Activated naive CD8-positive, alpha-beta T cell treated with anti-CD3 and anti-CD28 coated beads, Interleukin-2, amount 10 ng/mL, durations not matched to agents 7 days and 5 days (primary cell): ENCODE measurements at places on chromosomes 4 and X. TPM values are rescaled to one million over a fixed set of nuclear protein-coding genes. Genes with fewer than 3 reads are reported as not detected.

DNA sequence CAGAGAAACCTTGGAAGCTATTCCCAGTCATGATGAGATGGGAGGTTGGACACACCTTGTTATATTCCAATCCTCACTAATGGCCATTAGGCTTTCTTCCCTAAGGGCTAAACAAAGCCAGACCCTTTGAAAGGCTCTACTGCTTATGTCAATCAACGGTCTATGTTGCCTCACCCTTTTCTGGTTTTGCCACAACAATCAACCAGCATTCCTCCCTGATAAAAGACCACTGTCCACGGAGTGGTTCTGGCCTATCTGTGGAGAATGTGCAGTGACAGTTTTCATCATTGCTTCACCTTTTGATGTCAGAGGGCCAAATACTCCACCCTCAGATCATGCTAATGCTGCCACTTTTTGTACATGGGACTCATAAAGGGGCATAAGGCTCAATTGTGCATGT, 913.4 kb downstream of the RPA4 start:
- DNase-seq, result no peak

- no peak for DNase-seq
Observed at GRCh38 chr4:78627966-78628678, 76.6 kb downstream of the ANXA3 start.

- DNase-seq, result no peak
Observed at GRCh38 chrX:15245896-15246295, 24.0 kb downstream of the ASB9 start.

DNA sequence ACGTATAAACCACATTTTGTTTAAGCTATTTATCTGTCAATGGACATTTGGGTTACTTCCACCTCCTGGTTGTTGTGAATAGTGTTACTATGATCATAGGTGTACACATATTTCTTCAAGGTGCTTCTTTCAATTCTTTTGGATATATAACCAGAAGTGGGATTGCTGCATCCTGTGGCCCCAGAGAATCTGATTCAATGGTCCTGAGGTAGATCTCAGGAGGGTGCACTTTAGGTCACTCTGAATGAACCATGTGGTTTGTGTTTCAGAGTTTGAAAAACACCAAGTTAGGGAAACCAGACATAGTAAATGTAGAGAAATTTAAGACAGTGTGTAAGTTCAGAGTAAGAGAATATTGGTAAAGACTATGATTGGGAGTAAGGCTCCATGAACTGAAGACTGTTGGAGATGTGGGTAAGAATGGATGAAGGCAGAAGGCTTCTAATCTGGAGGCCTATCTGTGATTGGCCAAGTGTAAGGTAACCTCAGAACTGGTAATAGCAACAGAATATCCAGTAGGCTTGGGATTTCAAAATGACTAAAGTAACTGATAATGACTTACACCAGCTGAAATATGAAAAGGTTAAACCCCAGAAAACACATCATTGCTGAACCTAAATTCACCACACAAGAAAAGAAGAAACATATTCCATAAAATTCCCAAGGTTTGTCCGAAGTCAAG, 236.9 kb downstream of the CAMK2D start:
- no peak for DNase-seq

Gene WAS
- total RNA-seq, result 142 TPM

Gene P2RY4
- not detected for total RNA-seq

Gene RAB33A
- 30.7 TPM for total RNA-seq

GRCh38 chrX:39974270-39974669, 123.5 kb downstream of the BCOR start:
- DNase-seq, result no peak

Gene GABRA4
- not detected for total RNA-seq

DNA sequence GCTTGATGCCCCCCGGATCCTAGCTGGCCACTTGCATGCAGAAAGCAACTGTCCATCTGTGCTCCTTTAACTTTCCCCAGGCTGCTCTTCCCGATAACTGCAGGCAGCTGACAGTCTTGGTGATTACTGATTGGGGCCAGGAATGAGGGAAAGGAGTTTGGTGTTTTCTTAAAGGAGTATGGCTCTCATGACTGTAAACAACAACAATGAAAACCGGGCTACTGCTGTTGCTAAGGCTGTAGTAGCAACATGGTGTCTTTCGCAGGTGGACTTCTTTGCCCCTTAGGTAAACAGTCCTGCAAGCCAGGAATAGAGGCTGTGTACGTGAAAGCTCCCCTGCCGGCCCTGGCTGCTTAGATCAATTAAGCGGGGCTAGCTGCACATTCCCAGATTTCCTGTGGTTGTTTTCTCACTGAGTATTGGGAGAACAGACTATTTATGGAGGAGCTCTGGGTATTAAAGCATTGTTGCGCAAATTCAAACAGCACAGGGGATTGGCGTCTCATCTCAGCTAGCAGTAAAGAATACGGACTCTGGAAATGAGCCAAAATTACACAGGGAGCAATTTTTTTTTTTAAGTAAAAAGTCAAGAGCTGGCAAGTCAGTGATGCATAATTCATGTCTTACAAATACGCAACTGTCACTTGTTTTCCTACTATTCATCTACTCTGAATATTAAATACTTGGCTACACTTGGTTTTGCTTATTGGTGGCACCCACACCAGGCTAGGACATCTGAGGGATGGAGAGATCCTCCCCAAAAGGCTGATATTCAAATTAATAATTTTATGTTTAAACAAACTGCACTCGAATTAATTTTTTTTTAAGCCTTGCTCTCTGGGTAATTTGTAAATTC, 61.6 kb upstream of the NAP1L5 start:
- DNase-seq, result no peak

Gene DKK2
- not detected for total RNA-seq

Gene CRMP1
- total RNA-seq, result not detected

Gene ADH4
- total RNA-seq, result not detected

DNA sequence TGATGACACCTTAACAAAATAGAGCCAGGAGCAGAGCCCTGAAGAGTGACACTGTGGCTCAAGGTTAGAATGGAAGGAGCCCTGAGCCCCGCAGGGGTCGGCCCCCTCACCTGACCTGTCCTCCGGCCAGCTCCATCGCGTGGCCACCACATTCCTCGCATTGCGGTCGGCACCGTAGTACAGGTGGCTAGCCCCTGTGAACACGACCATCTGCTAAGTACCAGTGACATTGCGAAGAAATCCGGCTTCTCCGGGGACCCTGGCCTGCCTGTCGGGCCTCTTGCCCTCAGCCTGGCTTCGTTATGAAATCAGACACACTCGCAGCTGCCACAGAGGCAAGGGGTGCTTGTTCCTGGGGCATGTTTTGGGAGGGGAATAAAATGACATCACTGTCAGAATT, 179.0 kb downstream of the AFAP1 start:
- DNase-seq, result no peak

Gene BEND2
- total RNA-seq, result not detected

Gene XAGE1A
- total RNA-seq, result not detected

DNA sequence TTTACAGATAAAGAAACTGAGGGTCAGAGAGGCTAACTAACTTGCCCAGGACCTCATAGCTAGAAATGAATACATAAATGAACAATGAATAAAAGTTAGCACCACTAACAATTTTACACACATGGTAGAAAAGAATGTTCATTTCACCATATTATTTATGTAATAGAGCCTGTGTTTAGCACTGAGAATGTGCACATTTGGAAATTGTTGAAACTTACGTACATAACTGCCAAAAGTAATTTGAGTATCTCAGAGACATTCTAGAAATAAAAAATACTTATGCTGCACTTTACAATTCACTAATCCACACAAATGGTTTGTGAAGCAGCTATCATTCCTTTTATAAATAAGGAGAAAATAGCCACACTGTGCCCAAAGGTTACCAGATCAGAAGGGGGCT, 9.9 kb downstream of the CASK start:
- no peak for DNase-seq

DNA sequence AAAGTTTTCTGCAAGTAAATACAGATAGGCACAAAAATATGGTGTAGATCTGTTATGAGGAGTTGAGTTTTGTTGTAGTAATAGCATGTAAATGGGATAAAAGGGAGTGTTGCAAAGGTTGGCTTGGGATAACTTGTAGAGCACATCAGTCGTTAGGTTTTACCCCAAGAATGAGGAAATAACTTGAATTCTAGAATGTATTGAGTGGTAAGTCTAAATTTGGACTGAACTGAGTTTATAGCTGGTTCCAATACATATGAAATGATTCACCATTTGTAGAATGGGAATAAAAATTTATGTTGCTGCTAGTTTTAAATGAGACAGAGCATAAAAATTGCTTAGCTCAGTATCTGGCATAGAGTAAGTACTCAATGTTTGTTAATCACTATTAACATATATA, 719.2 kb downstream of the FSTL5 start:
- DNase-seq, result no peak

- no peak for DNase-seq
Observed at GRCh38 chr4:151100531-151100930, 1.1 kb downstream of the RPS3A start.

GRCh38 chr4:188154668-188155405, 15.6 kb downstream of the TRIML1 start:
- DNase-seq, result no peak

GRCh38 chr4:41360214-41360920, 103.6 kb downstream of the UCHL1 start:
- DNase-seq, result peak; percentile 24

Gene PDGFRA
- not detected for total RNA-seq

GRCh38 chrX:106802388-106803275, at the start of gene TBC1D8B:
TBC1D8B (plus strand) TSS chrX:106802673; CDS start chrX:106802854, 181 bp downstream.
- DNase-seq, result peak; percentile 24

DNA sequence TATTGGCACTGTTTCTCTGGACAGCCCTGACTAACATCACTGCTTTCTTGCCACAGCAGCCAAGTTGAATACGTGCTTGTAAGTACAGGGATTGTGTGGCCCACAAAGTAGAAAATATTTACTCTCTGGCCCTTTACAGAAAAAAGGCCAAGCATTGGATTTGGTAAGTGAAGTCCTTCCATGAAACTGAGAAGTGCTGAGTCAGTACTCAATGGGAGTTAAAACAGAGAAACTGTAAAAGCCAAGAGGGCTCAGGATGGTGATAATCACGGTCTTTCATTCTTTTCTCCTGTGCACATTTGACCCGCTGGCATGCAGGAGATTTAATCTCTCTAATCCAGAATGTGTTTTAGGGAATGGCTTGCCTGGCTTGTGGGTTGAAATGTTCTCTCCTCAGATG, 46.1 kb downstream of the TBL1X start:
- no peak for DNase-seq

- DNase-seq, result no peak
Observed at GRCh38 chr4:56215901-56216300, 171.4 kb downstream of the AASDH start.

GRCh38 chr4:35166466-35166865, 1077.8 kb downstream of the ARAP2 start:
- no peak for DNase-seq

Gene CRLF2
- total RNA-seq, result 1.5 TPM

Gene HDAC8
- total RNA-seq, result 25.2 TPM

GRCh38 chr4:73528171-73528570, 46.6 kb downstream of the AFM start:
- DNase-seq, result no peak

DNA sequence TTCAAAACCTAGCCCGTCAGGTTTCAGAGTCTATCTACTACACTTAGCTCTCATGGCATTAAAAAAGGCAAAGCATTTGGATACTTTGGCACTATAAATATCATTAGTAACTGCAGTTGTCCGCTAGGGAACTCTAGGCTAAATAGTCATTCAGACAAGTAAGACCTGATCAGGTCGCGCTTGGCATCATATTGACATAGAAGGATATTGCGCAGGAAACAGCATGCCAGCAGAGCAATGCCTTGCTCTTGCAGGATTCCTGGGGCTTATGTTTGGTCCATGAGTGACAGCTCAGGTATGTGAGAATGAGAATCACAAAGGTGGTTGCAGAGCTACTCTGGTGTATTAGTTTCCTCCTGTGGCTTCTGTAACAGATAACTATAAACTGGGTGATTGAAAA, 62.7 kb downstream of the KDM6A start:
- no peak for DNase-seq

Gene FHL1
- 19.2 TPM for total RNA-seq

- no peak for DNase-seq
Observed at GRCh38 chrX:4572691-4573090, 859.2 kb upstream of the PRKX start.

GRCh38 chrX:155094468-155095061, 23.3 kb downstream of the BRCC3 start:
- no peak for DNase-seq

GRCh38 chrX:135484641-135485289, 35.7 kb upstream of the INTS6L start:
- DNase-seq, result no peak

DNA sequence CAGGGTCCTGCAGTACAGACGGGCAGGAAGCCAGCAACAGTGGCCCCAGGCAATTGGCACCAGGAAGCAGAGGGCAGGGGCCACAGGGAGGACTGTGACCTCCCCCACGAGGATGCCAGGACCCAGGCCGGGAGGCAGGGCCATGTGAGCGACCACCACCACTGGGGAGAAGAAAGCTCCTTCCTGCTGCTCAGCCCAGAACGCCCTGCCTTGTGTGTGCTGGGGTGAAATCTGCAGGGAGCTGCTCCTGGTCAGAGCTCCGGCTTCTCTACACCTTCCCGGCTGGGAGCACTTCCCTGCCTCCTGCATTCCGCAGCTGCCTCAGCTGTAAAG, 100.4 kb downstream of the HMX1 start:
- DNase-seq, result no peak

GRCh38 chr4:58453956-58454355, 1343.8 kb upstream of the IGFBP7 start:
- no peak for DNase-seq

- DNase-seq, result no peak
Observed at GRCh38 chr4:187744911-187745310, 250.7 kb upstream of the ZFP42 start.

DNA sequence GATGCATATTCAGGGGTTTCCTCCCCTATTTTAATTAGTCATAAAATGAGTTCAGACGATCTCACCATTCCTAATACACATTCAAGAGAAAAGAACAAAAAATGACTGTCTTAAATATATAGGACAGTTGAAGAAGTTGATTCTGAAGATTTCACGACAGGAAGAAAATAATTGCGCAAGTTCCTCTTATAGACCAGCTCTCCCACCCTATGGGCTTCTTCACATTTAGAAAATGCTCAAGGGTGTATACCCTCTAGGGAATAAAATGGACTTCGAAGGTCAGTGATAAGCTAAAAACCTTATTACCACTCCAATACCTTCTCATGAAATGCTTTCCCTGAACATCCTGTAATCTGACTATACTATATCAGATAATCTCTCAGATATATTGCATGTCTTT, 149.2 kb upstream of the TEX13C start:
- DNase-seq, result no peak

GRCh38 chrX:1422135-1422465, 30.2 kb upstream of the SLC25A6 start:
- DNase-seq, result no peak

Gene TRMT2B
- total RNA-seq, result 33.0 TPM

Gene SCFD2
- 22.9 TPM for total RNA-seq
